ENCODE measurements at places on chromosomes 4 and X.

DNA sequence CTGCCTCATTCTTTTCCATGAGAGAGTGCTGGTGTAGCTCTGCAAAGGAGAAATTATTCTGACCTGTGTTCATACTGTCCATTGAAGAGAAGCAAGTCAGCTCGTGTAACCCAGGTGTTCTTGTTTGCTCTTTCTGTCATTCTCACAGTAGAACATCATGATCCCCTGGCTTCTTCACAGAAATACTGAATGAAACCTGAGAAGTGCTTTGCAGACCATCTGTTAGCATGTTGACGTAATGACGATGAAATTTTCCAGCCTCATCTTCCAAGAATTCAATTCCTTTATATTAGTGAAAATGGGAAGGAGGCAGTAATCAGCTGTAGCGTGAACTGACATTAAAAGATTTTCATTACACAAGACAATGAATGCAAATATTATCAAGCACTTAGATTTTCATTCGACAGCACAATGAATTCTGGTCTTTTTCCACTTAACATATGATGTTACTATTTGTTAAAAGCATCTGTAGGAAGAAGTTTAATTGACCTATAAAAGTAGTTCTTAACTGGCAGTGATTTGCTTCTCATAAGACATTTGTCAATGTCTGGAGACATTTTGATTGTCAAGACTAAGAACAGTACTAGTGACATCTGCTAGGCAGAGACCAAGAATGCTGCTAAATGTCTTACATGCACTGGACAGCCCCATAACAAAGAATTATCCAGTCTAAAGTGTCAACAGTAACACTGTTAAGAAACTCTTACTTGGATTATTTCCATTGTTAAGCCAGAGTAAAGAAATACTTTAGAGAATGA lies 246.3 kb downstream of the BANK1 start:
- DNase-seq = no peak

- DNase-seq = no peak
Observed at GRCh38 chr4:159463235-159463634, 360.4 kb downstream of the RAPGEF2 start.

GRCh38 chr4:98838977-98839618 lies 89.8 kb downstream of the EIF4E start:
- no peak for DNase-seq

- no peak for DNase-seq
Observed at GRCh38 chr4:14233126-14233525, 605.6 kb upstream of the BOD1L1 start.

DNA sequence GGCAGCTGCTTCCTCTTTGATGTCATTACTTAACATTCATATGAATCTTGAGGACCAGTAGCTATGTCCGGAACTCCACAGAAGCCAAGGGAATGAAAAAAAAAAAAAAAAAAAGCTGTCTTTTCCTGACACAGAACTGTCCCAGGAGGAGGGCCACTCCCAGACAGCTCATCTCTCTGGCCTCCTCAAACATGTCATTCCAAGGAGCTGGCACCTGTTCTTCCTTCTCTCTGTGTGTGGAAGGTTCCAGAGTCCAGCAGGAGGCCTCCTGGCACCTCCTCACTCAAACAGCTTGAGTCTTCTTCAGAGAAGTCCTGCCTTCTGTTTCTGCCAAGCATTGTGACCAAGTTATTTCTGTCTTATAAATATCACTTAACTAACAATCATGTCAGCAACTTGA lies 458.5 kb downstream of the AFF2 start:
- no peak for DNase-seq

DNA sequence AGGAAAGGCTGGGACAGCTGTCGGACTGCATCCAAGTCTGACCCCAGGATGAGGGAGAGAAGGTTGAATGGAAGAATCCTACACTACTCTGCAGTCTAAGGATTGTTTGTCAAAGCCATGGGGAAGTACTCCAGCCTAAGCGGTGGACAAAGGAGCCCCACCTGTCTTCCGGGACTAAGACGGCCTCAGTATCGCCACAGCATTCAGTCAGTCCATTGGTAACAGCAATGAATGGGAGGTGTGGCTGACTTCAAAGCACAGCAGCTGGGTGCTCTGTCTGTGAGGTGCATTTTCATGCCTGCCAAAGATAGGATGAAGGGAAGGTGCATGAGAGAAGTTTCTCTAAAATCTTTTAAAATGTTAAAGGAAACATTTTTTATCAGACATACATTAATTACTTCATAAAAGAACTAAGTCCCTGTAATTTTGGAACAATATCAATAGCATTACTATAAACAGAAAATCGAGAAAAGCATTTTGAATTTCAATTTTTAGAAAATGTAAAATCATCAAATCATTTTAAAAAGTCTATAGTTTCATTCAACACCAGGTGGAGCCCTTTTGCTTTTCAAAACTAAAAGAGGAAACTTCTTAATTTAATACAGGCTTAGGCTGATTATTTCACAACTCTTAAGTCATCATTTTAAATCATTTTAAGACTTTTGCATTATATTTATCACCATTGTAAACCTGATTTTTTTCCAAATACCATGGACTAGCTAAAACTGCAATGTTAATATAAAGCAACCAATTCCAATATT lies 27.6 kb upstream of the INTU start:
- no peak for DNase-seq

Data from epithelial cell of prostate (primary cell).